ENCODE measurements at places on chromosomes 1 and 21.

DNA sequence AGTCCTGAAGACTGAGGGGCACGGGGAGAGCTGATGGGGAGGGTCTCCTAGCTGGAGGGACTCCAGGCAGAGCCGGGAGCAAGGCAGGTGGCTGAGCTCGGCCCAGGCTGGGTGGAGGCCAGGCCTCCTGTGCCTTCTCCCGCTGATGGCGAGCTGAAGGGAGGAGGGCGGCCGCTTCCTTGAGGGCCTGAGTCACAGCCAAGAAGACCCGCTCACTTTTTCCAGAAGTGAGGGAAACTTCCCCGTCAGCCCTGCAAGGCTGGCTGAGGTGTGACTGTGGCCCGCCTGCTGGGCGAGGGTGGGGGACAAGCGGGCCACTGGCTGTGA lies 1.7 kb upstream of the VWA1 start:
- no peak for DNase-seq

GRCh38 chr1:4700801-4701200 lies 46.4 kb downstream of the AJAP1 start:
- no peak for DNase-seq

GRCh38 chr21:16180614-16181013 lies 450.8 kb downstream of the USP25 start:
- DNase-seq, result no peak

DNA sequence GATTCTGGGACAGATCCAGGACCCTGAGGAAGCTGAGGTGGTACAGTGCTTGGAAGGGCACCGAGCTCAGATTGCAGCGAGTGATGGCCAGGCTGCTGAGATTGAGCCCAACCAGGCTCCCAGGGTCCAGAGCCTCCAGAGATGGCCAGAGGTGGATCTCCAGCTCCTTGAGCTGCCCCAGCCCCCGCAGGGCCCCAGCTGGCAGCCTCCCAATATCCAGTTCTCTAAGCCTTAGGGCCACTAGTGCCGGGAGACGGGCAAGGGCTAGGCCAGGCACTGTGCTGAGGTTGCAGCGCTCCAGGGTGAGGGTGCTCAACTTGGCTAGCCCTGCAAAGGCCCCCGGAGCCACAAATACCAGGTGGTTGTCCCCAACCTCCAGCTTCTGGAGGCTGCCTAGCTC lies 3.4 kb downstream of the LINGO4 start:
- no peak for DNase-seq

Data from CD4-positive, alpha-beta T cell treated with Interleukin-15 for 4 hours (primary cell).